ENCODE measurements at places on chromosomes 2 and 18.

- DNase-seq = peak; percentile 62
Measured at GRCh38 chr2:176156807-176157498, at the start of gene HOXD3. HOXD3 (plus strand) TSS chr2:176157307; CDS start chr2:176169115, 11,808 bp downstream.

DNA sequence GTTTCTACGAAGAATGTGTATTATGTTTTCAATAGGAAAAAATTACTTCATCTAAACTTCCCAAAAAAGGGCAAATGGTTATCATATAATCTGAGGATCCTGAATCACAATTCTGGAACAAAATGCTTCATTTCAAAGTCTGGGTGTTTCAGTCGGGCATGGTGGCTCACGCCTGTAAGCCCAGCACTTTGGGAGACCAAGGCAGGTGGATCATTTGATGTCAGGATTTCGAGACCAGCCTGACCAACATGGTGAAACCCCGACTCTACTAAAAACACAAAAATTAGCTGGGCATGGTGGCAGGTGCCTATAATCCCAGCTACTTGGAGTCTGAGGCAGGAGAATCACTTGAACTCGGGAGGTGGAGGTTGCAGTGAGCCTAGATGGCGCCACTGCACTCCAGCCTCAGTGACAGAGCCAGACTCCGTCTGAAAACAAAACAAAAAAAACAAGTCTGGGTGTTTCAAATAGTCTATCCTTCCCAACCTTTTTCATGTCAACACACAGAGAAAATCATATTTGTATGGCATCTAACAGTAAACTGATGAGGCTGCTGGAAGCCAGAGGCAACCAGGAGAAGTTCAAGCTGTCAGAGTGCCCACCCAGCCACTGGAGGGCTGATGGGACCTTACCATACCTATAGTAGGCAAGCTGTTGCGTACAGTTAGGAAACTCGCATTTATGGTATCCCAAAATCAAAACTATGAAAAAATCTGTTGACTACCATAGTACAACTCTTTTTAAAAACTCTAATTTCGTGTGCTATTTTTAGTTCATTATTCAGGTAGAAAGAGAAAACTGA, 14.6 kb downstream of the NBAS start:
- no peak for DNase-seq

GRCh38 chr18:55390898-55391297, 197.1 kb downstream of the TCF4 start:
- DNase-seq = no peak

- DNase-seq = peak; percentile 56
Measured at GRCh38 chr2:223970343-223971128, 13.3 kb downstream of the MRPL44 start.

DNA sequence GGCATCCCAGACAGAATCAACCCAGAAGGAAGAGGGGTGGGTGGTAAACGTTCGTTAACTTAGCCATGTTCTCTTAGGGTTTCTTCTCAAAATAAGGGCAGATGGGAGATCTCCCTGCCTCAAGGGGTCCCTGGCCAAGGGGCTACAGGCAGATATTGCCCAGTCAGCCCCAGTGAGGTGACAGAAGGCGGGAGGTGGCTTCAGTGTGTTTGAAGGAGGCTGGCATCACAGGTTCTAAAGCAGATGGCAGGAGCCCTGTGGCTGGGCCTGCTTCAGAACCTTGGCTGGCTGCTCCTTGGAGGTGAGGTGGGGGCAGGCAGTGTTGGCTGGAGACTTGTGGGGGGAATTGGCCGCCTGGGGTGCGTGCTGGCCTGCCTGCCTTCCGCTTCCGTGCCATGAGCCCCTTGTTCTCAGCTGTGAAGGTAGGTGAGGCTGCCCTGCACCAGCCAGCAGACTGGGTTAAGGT, 23.5 kb downstream of the HPCAL1 start:
- no peak for DNase-seq

DNA sequence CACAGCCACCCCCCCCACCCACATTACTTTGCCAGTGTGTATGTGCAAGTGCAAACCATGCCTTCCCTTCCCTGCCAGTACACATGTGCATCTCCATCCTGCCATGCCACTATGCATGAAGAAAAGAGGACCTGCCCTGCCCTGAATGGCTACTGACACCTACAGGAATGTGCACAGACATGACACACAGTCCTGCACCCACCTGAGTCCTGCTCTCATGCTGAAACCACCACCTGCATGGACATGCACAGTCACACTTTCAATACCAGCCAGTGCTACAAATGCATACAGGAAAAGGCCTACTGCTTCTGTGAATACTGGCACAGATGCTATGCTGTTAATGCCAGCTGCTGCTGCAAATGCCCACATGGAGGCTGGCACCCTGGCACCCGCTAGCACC, 334.4 kb upstream of the DLGAP1 start:
- no peak for DNase-seq

GRCh38 chr2:12006850-12007249, 260.4 kb downstream of the LPIN1 start:
- DNase-seq = no peak

DNA sequence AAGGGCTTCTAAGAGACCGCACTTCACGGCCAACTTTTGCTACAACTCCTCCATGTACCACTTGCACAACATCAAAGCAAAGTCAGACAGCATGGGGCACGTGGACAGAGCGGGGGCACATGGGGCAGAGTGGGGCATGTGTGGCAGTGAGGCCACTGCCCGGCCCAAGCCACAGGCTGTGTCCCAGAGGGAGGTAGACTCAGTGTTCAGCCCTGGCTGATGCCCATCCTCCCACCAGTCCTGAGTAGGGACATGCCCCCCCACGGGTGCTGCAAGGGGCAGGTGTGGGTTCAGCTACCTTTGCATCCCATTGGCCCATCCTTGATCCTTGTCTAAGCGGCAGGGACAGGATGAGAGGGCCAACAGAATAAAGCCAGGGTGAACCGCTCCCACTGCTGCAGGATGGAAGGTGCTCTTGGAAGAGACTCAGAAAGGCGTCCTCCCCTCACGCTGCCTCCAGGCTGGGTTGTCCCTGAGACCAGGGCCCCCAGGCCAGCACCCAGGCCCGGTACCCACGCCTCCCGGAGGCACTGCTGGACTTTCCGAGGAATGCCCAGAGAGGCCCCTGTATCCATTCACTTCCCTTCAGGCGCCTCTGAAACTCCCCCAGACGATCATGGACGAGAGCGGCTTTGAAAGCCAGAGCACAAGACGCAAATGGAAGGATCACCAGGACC, 218.2 kb downstream of the NDUFA10 start:
- DNase-seq = peak; percentile 23

DNA sequence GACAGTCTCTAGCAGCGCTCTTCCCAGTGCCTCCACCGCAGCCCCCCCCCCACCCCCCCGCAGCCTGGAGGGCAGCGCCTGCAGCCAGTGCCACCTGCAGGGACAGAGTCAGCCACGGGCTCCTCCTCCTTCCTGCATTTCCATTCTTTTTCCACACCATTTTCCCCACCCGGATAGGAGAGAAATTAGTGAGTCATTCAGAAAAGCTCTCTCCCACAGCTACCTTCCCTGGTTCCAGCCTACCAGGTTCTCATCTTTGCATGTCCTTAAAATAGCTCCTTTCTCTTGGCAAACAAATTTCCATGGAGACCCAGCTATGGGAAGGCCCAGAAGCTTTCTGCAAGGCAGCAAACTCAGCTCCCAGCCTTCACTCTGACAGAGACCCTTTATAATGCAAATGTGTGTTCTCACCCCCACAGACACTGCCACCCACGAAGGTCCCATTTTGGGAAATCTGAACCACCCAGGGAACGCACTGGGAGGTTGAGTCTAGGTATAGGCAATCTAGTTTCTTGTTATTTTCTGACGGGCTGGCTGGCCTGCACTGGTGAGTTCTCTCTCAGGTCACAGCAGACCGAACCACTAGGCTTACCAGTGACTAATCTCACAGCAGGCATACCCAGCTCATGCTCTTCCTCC, 41.8 kb upstream of the ATG16L1 start:
- peak; percentile 68 for DNase-seq

DNA sequence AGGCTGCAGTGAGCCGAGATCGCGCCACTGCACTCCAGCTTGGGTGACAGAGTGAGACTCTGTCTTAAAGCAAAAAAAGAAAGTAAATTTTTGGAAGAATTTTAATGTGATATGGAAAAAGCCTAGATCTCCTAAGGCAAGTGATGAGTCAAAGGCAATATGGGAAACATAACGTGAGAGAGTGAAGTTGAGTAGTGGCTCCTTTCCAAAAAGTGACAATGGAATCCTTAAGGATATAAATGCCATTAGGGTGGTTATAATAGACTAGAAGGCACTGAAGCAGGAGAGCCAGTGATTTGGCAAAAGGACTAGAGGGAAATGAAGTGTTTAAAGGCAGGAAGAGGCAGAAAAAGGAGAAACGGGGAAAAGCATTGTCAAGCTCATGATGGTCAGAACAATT, 25.6 kb downstream of the ARHGAP28 start:
- no peak for DNase-seq
